ENCODE measurements at places on chromosomes 3 and 15. TPM values are rescaled to one million over a fixed set of nuclear protein-coding genes. Genes with fewer than 3 reads are reported as not detected.
A peak's percentile ranks its signal among the peaks of the same experiment; 100 is the strongest.

- DNase-seq: no peak
These were observed 84.2 kb upstream of the LRTM1 start for GRCh38 chr3:55012091-55012490.

DNA sequence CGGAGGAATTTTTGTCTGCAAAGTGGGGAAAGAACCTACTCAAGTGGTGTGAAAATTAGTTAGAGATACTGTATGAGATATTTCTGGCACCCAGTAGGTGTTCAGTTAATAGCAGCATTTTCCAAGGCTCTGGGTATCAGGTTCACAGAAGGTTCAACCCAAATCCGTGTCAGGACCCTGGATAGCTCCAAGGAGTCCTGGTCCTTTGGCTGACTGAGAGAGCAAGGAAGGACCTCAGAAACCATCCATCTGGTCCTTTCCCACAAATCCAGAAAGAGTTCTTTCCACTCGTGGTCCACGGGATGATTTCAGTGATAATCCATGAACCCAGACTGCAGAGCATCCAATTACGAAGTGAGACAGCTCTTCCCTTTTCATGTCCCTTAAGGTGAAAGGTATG is 51.4 kb downstream of the SLC6A11 start:
- peak; percentile 73 for DNase-seq

NEIL1 gene
- 22.6 TPM for polyA plus RNA-seq

- no peak for DNase-seq
These were observed 38.8 kb downstream of the BHLHE40 start for GRCh38 chr3:5017925-5018531.

ANKDD1A gene
- polyA plus RNA-seq: 1.9 TPM

DNA sequence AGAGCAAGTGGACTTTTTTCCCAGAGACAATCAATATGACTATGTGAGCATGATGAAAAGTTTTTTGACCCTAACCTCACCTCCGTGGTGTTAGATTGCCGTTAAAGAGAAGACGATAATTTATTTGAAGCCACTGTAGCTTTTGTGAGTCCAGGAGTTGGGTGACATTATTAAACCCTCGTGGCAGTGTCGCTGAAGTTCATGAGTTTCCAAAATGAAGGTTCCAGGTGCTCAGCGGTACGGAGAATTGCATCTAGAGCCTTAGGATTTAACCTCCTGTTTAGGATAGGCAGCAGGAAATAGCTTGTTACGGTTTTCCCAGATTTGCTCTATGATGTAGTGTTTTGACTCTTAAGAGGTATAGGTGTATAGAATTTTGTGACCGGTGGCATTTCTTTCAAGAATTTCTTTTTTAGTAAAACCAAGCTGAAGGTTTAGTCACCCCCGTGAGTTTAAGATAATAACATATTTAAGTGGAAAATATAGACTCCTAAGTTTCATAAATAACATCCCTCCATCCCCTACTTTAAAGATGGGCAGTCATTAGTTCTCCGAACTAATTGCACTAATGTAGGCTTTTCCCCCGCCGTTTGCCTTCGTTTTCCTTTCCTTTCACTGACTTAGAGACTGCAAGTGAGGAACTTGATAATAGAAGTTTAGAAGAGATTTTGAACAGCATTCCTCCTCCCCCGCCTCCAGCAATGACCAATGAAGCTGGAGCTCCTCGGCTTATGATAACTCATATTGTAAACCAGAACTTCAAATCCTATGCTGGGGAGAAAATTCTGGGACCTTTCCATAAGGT is 2.0 kb downstream of the SMC4 start:
- peak; percentile 39 for DNase-seq
